ENCODE measurements at places on chromosomes 5 and 9. TPM values are rescaled to one million over a fixed set of nuclear protein-coding genes. Genes with fewer than 3 reads are reported as not detected.
A peak's percentile ranks its signal among the peaks of the same experiment; 100 is the strongest.

ECSCR gene
- total RNA-seq, result 0.29 TPM

KCTD16 gene
- 3.9 TPM for total RNA-seq

FOXD4L3 gene
- total RNA-seq, result 0.25 TPM

GRCh38 chr5:82747986-82748385, 329.2 kb downstream of the TMEM167A start:
- no peaks in the 10 kb centered on the region for H3K27me3 ChIP-seq
- H3K27ac ChIP-seq, result peak overlapping the region; percentile 72
- H3K4me3 ChIP-seq, result no peak overlapping the region
- H3K36me3 ChIP-seq, result no peaks in the 10 kb centered on the region
- H3K4me1 ChIP-seq, result peaks cover 26% of the 10 kb centered on the region

SMIM33 gene
- not detected for total RNA-seq

DNA sequence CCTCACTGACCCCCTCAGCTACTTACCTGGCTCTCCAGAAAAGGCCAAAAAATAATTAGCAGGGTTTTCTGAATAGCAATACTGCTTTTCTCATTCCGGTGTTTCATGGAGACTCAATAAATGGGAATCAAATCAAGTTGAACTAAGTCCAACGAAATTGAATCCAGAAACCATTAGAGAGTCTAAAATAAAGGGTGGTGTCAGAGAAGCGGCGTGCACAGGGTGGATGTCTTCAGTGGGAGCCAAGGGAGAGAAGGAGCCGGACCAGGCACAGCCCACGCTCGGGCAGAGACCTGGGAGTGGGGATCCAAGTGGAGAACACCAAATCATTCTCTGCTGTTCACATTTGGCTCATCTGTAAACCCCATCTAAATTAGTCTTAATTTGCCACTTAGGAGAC, 40.2 kb upstream of the WWC1 start:
- H3K27ac ChIP-seq, result no peak overlapping the region
- H3K27me3 ChIP-seq, result no peaks in the 10 kb centered on the region
- DNase-seq, result no peak
- no peak overlapping the region for H3K4me3 ChIP-seq
- peaks cover 16% of the 10 kb centered on the region for H3K36me3 ChIP-seq
- H3K4me1 ChIP-seq, result no peaks in the 10 kb centered on the region

- DNase-seq, result peak; percentile 9
- H3K4me3 ChIP-seq, result no peak overlapping the region
- H3K4me1 ChIP-seq, result peaks cover 8% of the 10 kb centered on the region
- no peaks in the 10 kb centered on the region for H3K36me3 ChIP-seq
- peaks cover 12% of the 10 kb centered on the region for H3K27me3 ChIP-seq
Observed at GRCh38 chr9:126504977-126505455, 108.7 kb upstream of the LMX1B start.

C9orf50 gene
- 0.87 TPM for total RNA-seq

DNA sequence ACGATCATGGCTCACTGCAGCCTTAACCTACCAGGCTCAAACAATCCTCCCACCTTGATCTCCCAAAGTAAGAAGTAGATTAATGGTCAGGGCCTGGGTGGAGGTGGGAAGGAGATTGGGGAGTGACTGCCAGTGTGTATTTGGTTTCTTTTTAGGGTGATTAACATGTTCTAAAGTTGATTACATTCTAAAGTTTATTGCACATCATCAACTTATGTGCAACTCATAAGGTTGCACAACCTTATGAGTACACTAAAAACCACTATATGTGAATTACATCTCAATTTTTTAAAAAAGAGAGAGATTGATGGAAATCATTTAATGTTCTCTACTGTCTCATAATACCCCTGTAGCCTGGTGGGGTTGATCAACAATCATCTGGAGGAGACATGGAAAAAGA, 218.1 kb downstream of the AOPEP start:
- no peak overlapping the region for H3K27ac ChIP-seq
- peaks cover 2% of the 10 kb centered on the region for H3K36me3 ChIP-seq
- no peaks in the 10 kb centered on the region for H3K27me3 ChIP-seq
- DNase-seq, result no peak
- H3K4me1 ChIP-seq, result peaks cover 18% of the 10 kb centered on the region
- no peak overlapping the region for H3K4me3 ChIP-seq

GRCh38 chr5:175868348-175868723, 3.0 kb upstream of the CPLX2 start:
- no peak overlapping the region for H3K27ac ChIP-seq
- H3K27me3 ChIP-seq, result peaks cover 79% of the 10 kb centered on the region
- no peaks in the 10 kb centered on the region for H3K36me3 ChIP-seq
- peaks cover 2% of the 10 kb centered on the region for H3K4me1 ChIP-seq
- no peak overlapping the region for H3K4me3 ChIP-seq
